ENCODE measurements at places on chromosomes 16 and 17.

DNA sequence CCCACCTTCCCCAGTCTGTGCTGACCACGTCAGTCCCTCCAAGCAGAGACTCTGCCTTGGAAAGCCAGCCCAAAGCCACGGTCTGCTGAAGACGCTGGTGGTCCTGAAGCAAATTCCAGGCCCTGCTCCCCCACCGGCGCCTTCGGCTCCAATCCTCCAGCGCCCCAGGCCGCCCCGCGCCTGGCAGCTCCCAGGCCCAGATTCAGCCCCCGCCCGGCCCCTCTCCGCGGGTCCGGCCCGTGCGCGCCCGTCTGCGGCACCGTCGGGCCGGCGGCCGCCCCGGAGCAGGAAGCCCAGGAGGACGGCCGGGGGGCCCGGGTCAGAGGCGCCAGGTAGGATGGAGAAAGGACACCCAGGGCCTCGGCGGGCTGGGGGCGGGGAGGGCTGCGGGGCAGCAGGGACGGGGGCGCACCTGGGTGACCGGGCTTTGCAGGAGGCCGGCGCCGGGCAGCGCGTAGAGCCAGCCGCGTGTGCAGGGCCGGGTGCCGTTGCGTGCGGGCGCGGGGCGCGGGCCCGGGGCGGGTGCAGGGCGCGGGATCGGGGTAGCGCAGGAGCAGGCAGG, 594 bp upstream of the SLC22A31 start:
- DNase-seq: no peak

GRCh38 chr16:84055801-84056634, 13.4 kb upstream of the SLC38A8 start:
- no peak for DNase-seq

- DNase-seq: peak; percentile 9
These were observed 1.6 kb downstream of the EIF4A3 start for GRCh38 chr17:80145076-80146075.

GRCh38 chr16:86044241-86044671, 145.3 kb downstream of the IRF8 start:
- no peak for DNase-seq

DNA sequence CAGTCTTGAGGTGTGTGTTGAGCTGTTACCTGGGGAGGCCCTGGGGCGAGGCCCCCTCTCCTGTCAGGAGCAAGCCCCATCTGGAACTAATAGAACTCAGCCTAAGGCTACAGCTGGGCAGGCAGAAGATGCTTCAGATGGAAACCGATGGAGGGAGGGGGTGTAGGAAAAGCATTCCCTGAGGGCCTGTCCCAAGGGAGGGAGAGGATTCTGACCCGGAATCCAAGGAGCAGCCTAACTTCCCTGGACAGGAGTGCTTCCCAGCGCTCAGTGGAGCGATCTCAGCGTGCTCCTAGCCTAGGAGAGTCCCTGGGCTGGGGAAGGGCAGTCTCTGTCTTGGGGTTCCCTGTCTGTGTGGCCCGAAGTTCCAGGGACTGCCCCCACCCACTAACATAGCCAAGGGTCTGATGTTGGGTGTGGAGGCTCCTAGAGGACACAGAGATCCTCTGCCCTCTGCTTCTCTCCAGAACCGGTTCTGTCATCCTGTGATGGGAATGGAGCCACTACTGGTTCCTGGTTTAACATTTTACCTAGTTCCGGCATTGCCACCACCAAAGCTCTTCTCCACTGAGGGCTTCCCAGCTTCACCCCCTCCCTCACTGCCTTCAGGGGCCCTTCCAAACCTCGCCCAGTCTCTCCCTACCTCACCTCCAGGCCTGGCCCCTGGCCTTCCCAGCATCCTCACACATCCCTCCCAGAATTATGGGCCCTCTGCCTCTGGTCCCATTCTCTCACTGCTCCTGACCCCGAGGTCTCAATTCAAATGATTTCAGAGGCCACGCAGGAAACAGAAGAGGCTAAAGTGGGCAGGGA, 58.7 kb downstream of the RTN4RL1 start:
- DNase-seq: no peak

DNA sequence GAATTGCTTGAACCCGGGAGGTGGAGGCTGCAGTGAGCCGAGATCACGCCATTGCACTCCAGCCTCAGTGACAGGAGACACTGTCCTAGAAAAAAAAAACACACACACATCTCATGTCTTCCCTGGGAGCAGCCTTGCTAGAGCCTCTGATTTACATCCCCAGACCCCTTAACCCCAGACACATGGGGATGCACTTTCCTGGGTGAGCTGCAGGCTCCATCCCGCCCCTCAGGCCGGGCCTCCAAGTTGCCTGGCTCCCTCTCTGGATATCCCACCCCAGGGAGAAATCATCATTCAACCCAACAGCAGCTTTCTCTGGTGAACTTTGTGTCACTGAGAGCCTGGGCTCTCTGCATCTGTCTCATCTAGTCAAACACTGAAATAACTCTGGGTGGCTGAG, 21.5 kb downstream of the SRL start:
- no peak for DNase-seq

DNA sequence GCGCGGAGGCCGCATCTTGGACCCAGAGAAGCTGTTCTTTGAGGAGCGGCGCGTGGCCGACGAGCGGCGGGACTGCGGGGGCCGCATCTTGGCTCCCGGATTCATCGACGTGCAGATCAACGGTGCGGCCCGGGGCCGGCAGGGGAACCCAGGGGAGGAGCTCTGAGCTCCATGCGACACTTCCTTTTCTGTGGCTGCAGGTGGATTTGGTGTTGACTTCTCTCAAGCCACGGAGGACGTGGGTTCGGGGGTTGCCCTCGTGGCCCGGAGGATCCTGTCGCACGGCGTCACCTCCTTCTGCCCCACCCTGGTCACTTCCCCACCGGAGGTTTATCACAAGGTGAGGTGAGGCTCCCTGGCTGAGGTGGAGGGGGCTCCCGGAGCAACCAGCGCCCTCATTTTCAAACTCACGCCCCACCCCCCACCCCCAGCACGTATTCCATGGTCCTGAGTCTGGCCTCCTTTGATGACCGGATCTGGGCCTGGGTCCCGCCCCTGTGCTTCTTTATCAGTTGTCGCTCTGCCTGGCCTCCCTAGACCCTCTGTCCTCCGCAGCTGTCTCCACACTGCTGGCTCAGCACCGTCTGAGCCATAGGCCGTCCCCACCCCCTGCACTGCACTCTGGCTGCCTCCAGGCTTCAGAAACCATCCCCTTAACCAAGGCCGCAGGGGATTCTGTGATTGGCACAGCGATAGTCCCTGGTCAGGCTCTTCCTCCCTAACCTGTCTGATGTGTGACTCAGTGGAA, 787 bp downstream of the AMDHD2 start:
- DNase-seq: no peak

DNA sequence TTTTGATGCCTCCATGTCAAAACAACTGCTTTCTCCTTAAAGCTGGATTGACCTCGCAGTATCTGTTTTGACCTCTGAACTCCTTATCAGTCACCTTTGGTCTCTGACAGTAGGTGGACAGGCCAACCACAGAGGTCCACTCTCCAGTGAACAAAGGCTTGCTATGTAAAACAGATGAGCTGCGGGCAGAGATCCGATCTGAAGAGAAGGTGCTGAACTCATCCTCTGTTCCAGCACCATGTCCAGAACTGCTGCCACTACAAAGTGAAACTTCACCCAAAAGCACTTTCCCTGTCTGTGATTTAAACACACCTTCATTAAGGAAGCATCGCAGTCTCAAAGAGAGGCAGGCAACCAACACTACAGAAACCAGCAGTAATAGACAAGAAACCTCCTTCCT, 117.3 kb upstream of the CORO6 start:
- DNase-seq: no peak

GRCh38 chr16:58035356-58036170, 10.0 kb downstream of the MMP15 start:
- peak; percentile 23 for DNase-seq

GRCh38 chr16:10576390-10577304, 3.8 kb downstream of the EMP2 start:
- DNase-seq: no peak

GRCh38 chr16:590188-590814, 435 bp downstream of the RAB40C start:
- peak; percentile 37 for DNase-seq

DNA sequence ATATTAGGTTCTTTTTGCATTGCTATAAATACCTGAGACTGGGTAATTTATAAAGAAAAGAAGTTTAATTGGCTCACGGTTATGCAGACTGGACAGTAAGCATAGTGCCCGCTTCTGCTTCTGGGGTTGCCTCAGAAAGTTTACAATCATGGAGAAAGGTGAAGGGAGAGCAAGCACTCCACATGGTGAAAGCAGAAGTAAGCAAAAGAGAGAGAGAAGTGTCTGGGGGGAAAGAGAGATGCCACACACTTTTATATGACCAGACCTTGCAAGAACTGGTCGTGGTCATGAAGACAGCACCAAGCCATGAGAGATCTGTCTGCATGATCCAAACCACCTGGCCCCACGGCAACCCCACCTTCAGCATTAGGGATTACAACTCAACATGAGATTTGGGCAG, 45.4 kb downstream of the KCNJ16 start:
- DNase-seq: no peak

GRCh38 chr16:80233097-80233835, 307.5 kb upstream of the DYNLRB2 start:
- no peak for DNase-seq

- no peak for DNase-seq
These were observed 15.0 kb downstream of the ATP2A1 start for GRCh38 chr16:28893291-28893690.

Measured in NCI-H1092 treated with DMSO at 0.1 percent for 48 hours (cell line).